ENCODE measurements at places on chromosomes 3 and 15. TPM values are rescaled to one million over a fixed set of nuclear protein-coding genes. Genes with fewer than 3 reads are reported as not detected.

The WDR93 gene
- total RNA-seq = 0.31 TPM

The CDAN1 gene
- total RNA-seq = 10.9 TPM

The RHCG gene
- 2.7 TPM for total RNA-seq

The SI gene
- total RNA-seq = not detected

The RTP3 gene
- not detected for total RNA-seq

The MNS1 gene
- total RNA-seq = 1.9 TPM

The IMP3 gene
- 35.9 TPM for total RNA-seq

The ABCC5 gene
- 55.4 TPM for total RNA-seq

The CYP8B1 gene
- not detected for total RNA-seq

The GHSR gene
- not detected for total RNA-seq

The LTK gene
- not detected for total RNA-seq

Data from occipital lobe (tissue), 3 donors.